AG09319 (cell line): ENCODE measurements at places on chromosomes 13 and 19.

GRCh38 chr13:30256713-30257467 is 50.5 kb downstream of the KATNAL1 start:
- no peak for DNase-seq

DNA sequence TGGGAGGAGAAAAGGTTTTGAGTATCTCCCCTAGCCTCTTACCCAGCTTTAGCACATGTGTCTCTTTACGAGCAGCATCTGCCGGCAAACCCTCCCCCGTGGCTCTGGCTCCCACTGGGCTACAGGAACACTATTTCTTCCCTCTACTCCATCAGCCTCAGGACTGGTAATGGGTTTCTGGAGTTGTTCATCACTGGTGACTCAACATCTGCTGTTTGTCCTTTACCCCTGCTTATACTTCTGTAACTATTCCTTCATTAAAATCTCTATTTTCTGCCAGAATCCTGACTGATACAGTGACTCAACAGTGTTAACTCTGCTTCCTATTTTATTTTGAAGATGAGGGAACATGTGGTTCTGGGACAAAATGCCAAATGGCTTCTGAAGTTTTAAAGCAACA is 437.3 kb upstream of the HTR2A start:
- DNase-seq = peak; percentile 39

- no peak for DNase-seq
Measured at GRCh38 chr19:17259934-17260333, 4.6 kb downstream of the USHBP1 start.

DNA sequence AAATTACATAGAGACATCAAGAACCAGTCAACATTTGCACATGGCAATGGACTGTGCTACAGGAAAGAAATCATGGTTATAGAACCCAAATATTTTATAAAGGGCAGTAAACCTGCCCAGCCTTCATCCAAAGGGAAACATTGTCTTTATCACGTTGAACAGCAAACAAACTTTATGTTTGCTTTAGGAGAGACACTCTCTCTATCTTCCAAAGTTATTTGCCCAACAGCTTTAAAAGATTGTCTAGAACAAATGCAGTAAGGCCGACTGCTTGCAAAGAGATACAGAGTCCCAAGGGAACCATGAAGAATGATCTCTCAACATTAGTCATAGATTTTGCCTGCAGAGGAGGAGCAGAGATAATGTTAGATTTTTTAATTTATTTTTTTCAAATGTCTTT is 1323.5 kb upstream of the SLC10A2 start:
- no peak for DNase-seq

GRCh38 chr19:9789066-9789465 is 20.5 kb upstream of the ZNF846 start:
- DNase-seq = no peak

- no peak for DNase-seq
Measured at GRCh38 chr13:30978981-30979956, 46.8 kb downstream of the TEX26 start.

- peak; percentile 90 for DNase-seq
Measured at GRCh38 chr13:113820813-113821651, 42.8 kb downstream of the GAS6 start.
